Stimulated activated CD4-positive, alpha-beta T cell treated with anti-CD3 and anti-CD28 coated beads, Interleukin-1b, Interleukin-23, amount 100 ng/mL, for 24 hours (primary cell): ENCODE measurements at places on chromosomes 13 and 19.

GRCh38 chr13:76934671-76935070, 13.6 kb upstream of the ACOD1 start:
- DNase-seq: no peak

DNA sequence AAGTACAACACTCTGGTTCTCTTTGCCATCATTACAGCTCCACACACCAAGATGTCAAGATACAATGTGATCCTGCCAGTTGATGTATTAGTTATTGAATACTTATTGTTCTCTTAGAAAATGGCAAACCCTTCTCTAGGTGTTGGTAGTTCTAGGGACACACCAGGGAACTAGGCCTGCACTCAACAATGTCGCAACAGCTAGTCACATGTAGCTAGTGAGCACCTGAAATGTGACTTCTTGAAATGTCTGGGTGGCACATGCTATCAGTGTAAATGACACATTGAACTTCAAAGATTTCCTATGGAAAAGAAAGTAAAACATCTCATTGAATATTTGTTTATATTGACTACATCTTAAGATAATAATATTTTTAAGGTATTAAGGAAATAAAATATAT, 49.7 kb downstream of the DACH1 start:
- no peak for DNase-seq

DNA sequence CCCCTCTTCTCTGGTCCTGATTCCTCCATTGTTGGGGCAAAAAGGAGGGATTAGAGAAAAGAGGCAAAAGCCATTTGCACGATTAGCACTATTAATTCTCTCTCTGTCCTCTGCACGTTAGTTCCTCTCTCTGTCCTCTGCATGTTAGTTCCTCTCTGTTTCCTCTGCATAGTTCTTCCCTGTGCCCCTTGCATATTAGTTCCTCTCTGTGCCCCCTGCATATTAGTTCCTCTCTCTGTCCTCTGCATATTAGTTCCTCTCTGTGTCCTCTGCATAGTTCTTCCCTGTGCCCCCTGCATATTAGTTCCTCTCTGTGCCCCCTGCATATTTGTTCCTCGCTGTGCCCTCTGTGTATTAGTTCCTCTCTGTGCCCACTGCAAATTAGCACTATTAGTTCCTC, 847.2 kb upstream of the GPC6 start:
- DNase-seq: no peak

DNA sequence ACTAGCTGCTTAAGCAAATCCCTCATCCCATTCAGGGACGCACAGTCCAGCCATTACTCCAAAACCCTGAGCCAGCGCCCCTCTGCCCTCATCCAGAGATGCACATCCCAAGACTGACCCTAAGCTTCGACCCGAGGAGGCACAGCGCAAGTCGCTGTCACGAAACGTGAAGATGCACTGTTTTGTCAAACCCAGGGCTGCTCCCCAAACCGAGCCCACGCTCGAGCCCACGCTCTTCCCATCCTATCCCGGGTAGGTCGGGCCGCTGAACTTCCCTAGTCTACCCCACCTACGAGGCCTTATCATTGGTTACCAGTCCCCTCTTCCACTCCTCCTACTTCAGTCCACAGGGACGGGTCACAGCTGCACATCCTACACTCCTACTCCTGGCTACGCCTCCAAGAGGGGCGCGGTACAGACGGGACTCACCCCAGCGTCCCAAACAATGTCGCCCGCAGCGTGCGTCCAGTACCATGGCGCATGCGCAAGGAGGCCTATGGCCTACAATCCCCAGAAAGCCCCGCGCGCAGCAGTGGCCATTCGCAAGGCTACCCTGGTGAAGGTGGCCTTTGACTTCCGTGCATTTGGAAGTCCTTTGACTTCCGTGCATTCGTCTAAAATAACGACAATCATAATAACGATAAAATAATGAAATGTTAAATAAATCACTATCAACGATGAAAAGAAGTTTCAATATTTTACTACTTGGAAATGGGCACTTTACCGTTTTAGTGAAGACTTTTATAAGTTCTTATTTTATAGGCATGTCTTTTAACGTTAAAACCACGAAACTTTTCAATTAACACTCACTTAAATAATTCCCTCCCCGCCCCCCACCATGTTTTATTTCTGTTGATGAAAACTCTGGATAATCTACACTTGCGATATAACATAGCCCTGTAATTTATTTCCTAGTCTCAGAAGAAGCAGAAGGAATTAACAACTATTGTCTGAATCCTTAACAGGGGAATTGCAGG, at the start of gene ZNF285:
ZNF285 (minus strand) TSS at position 470 of the 977 bp plus-strand sequence. CDS start 4,395 bp downstream, outside the sequence.
- DNase-seq: peak; percentile 58

- no peak for DNase-seq
These were observed 158.6 kb upstream of the SOX1 start for GRCh38 chr13:111908361-111908760.

GRCh38 chr13:49421391-49421790, 22.5 kb downstream of the CAB39L start:
- DNase-seq: no peak

GRCh38 chr13:40517486-40518480, 148.7 kb downstream of the FOXO1 start:
- no peak for DNase-seq

DNA sequence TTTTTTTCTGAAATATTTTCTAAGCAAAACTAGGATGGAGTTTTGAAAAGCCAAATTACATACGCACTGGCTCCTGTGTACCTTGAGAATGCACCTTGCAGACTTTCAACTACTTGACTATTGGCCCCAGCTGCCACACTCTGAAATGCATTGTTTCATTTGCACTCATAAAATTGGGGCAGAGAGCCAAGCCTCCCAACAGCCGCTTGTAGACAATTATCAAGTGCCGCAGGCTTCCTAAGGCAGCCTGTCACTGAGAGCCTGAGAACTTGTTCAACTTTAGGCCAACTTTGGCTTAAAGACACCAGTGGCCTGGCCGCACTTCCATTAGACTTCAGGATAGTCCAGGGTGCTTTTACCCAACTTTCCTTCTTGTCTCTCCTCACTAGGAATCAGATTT, 115.7 kb upstream of the STARD13 start:
- no peak for DNase-seq

GRCh38 chr13:48567515-48568369, 34.9 kb upstream of the RCBTB2 start:
- no peak for DNase-seq

GRCh38 chr13:74193391-74193790, 59.2 kb upstream of the KLF12 start:
- no peak for DNase-seq

DNA sequence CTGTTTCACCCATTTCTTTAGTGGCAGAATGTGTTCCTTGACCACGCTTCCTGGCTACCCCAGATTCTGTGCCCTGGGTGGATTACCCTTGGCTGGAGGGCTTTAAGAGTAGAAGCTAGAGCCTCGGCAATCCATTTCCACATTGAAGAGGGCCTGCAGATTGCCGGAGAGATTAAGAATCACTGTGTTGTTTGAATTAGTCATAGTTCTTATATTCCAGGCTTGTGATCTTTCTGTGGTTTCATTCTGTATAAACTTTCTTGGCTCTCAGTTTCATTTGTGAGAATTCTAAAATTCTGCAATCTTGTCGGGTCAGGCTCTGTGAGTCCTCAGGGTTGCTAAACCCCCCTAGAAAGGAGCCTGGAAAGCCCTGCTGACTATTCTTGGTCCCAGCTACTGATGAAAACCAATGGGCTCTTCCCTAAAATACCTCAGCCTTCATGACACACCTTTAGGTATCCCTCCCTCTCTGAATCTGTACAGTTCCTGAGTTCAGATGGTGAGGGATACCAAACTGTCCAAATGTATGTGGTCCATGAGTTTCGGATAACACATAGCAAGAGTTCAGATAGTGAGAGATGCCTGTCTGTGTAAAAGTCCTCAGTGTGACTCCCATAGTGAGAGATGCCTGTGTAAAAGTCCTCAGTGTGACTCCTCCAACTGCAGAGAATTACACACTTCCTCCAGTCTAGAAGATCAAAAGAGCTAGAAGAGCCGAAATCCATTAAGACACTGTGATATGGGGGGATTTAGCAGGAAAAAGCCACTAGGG, 4.3 kb downstream of the PHF11 start:
- DNase-seq: no peak
